ENCODE measurements at places on chromosomes 11 and 22.

DNA sequence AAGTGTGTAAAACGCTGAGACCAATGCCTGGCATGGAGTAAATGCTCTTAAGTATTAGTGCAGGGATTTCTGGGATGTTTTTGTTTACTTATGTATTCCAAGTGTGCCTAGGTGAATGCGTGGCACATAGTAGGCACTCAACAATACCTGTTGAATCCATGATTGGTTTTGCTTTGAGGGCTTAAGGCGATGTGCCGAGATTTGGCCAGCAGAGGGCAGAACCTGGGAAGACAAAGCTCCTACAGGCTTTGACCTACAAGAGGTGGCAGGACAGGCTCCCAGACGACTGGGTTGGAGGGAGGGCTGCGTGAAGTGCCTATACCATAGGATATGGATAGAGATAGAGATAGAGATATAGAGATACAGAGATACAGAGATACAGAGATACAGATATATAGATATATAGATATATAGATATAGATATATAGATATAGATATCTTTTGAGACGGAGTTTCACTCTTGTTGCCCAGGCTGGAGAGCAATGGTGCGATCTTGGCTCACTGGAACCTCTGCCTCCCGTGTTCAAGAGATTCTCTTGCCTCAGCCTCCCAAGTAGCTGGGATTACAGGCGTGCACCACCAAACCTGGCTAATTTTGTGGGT is 13.9 kb downstream of the KCNE3 start:
- DNase-seq = no peak

- no peak for DNase-seq
Measured at GRCh38 chr11:47002390-47002789, 65.8 kb downstream of the CSTPP1 start.

DNA sequence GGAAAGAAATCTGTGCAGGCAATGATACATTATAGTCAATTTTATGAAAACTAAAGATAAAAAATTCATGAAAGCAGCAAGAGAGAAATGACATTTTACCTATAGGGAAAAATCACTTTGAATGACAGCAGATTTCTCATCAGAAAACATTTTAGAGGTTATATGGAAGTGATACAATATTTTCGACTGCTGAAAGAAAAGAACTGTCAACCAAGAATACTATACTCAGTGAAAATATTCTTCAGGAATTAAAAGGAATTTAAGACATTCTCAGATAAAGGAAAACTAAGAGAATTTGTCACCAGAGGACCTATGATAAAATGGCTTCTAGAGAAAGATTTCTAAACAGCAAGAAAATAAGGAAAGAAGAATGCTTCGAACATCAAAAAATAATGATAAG is 820.8 kb downstream of the DLG2 start:
- DNase-seq = no peak

- no peak for DNase-seq
Measured at GRCh38 chr11:94938095-94939055, 35.0 kb downstream of the CWC15 start.

DNA sequence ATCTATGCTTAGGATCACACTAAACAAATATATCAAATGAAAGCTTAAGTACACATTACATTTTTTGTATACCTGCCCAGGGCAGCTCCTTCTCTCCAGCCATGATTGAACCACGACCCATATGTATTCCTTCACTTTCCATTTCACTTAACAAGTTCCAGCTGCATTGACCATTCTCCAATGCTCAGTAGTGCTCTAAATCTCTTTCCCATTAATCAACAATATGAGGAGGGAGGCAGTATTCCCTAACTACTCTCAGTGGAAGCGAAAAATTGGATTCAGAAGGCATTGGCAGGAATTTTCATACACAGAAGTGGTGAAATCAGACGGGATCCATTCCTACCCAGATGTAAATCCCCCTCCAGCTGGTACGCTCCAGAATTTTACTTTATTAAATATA is 372.0 kb upstream of the LUZP2 start:
- no peak for DNase-seq

- DNase-seq = no peak
Measured at GRCh38 chr11:45736424-45736823, 68.5 kb upstream of the SLC35C1 start.

DNA sequence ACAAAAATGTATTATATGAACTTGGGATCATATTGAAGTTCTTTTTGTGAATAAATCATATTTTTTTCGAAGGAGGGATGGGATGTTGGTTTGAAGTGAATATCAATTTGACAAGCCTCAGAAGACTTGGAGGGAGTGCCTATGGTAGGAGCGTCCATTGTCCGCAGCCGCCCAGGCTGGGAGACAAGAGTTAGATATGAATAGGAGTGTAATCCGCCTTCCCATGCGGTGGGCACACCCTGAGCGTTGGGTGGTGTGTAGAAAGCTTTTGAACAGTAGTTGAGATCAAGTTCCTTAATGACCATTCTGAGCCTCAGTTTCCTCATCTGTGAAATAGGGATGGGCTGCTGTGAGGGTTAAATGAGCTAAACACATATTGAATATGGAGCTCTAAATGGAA is 7.0 kb downstream of the CD82 start:
- no peak for DNase-seq

- no peak for DNase-seq
Measured at GRCh38 chr22:36828815-36829214, 12.0 kb upstream of the PVALB start.

- DNase-seq = no peak
Measured at GRCh38 chr11:78441956-78442355, 24.3 kb upstream of the GAB2 start.

- no peak for DNase-seq
Measured at GRCh38 chr11:14898355-14898754, 6.3 kb upstream of the CYP2R1 start.

DNA sequence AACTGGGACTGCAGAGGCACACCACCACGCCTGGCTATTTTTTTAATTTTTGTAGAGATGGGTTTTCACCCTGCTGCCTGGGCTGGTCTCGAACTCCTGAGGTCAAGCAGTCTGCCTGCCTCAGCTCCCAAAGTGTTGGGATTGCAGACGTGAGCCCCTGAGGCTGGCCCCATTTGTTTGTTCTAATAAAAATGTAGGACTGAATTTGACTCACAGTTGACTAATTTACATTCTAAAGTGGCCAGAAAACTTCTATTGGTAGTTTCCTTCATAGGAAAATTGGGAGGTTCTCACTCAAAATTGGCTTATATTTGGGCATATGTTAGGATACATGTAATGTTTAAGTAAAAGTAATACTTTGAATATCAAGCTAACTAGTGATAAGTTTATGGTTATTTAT is 35.0 kb downstream of the PPFIA1 start:
- DNase-seq = no peak

- DNase-seq = no peak
Measured at GRCh38 chr22:34913826-34914225, 152.1 kb upstream of the ISX start.

DNA sequence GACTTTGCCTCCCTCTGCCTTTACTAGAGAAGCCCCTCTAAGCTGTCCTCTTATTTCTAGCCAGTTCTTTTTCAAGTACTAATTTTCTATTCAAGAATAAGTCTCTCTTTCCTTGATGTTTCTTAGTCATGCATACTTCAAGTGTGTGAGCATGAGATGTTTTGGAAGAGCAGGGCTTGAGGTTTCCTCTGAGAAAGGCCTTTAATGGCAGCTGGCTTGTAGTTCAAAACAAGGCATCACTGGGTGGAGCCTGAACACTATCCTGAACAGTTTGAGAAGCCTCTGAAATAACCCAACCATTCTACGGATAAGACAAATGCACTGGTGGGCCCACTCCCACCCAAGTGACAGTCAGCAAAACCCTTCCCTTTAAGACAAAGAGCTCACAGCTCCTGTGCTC is 37.6 kb downstream of the CLDN25 start:
- DNase-seq = no peak

DNA sequence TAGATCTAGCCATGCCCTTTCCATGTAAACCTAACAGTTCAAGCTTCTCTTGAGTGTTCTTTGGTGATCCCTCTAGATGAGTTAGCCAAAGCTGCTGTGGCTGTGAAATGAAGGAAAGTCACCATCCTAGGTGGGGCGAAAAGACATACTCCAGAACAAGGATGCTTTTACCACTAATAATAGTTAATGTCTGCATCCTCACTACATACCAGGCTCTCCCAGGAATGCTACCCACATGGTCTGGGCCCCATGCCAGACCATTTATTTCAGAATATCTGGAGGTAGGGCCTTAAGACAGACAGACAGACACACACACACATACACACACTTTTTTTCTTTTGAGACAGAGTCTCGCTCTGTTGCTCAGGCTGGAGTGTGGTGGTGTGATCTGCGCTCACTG is 14.7 kb downstream of the ABTB2 start:
- DNase-seq = no peak

DNA sequence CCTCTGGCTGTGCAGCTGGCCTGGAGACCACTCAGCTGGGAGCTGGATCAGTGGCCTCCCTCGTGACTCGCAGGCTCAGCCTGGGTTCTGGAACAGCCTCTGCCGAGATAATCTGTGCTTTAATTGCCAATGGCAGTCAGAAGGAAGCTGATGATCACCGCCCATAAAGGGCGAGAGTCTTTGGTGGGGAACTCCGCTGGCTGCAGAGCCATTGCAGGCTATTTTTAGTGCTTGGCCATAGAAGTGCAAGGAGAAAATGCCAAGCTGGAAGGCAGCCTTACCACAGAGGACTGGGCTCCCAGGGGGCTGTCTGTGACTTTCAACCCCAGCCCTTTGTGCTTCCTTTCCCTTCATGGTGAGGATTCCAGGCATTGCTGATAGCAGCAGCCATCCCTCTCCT is 62.2 kb upstream of the TENM4 start:
- DNase-seq = no peak

GRCh38 chr11:134488913-134489312 is 76.9 kb upstream of the B3GAT1 start:
- DNase-seq = no peak

GRCh38 chr11:8251616-8252295 is 11.9 kb downstream of the LMO1 start:
- DNase-seq = no peak

DNA sequence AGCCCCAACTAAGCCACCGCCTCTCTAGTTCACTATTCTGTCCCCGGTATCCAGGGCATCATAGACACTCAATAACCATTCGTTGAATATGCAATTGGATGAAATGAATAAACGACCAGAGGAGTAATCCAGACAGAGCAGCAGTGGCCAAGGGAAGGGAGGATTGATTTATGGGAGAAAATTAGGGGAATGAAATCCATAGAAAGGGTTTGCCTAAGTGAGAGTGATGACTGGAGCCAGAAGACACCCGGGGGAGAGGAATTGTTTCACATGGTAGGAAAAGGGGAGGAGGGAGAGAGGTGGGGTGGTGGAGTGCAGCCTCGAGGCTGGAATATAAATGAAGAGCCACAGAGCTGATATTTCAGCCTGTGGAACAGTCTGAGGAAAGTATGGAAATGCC is 168.2 kb downstream of the COMMD9 start:
- no peak for DNase-seq
